ENCODE measurements at places on chromosomes 3 and 15. TPM values are rescaled to one million over a fixed set of nuclear protein-coding genes. Genes with fewer than 3 reads are reported as not detected.

Gene LPP
- 92.4 TPM for total RNA-seq

Gene AGBL1
- total RNA-seq: 0.19 TPM

Gene ACTRT3
- total RNA-seq: 2.0 TPM

Gene ZIC4
- total RNA-seq: not detected

Gene GPR27
- total RNA-seq: 2.5 TPM

Gene STARD9
- 9.5 TPM for total RNA-seq

Gene FEZF2
- total RNA-seq: not detected

GRCh38 chr3:128864351-128864811 is 15.0 kb upstream of the ACAD9 start:
- no peak for ATAC-seq

- no peak for ATAC-seq
Measured at GRCh38 chr15:39595338-39596221, 14.7 kb downstream of the THBS1 start.

DNA sequence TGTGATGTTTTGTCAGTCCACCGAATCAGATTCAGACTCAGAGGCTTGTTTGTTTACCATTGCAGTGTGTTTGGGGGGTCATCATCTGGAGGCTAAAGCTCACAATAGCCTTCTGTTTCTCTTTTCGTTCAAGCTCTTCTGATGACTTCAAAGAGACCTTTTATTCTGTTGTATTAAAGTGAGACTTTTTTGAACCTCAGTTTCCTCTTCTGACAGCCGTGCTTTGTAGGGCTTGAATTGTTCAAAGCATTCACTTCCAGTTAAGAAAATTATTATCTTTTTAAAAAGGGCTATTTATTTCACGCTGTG is 1.3 kb downstream of the PXK start:
- no peak for ATAC-seq

GRCh38 chr3:131731709-131732108 is 228.9 kb upstream of the MRPL3 start:
- ATAC-seq: peak; percentile 85

- no peak for ATAC-seq
Measured at GRCh38 chr3:62175161-62175560, 198.2 kb downstream of the FEZF2 start.

DNA sequence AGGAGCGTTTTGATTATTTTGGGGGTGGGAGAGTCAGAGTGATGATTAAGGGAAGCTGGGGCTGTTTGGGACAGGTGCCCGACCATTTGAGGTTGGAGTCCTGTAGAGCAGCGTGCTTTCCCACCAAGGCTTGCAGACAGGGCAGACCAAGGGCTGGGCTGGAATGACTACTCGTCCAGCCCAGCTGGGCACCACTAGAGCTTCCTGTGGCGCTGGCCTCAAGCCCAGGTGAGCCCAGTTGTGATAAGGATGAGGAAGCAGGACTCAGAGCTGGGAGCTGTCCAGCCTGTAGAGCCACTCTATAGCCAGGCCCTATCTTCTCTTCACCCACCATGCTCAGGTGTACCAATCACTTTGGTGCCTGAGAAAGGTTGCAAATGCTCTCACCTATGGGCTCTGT is 75.8 kb upstream of the ACAN start:
- ATAC-seq: no peak

DNA sequence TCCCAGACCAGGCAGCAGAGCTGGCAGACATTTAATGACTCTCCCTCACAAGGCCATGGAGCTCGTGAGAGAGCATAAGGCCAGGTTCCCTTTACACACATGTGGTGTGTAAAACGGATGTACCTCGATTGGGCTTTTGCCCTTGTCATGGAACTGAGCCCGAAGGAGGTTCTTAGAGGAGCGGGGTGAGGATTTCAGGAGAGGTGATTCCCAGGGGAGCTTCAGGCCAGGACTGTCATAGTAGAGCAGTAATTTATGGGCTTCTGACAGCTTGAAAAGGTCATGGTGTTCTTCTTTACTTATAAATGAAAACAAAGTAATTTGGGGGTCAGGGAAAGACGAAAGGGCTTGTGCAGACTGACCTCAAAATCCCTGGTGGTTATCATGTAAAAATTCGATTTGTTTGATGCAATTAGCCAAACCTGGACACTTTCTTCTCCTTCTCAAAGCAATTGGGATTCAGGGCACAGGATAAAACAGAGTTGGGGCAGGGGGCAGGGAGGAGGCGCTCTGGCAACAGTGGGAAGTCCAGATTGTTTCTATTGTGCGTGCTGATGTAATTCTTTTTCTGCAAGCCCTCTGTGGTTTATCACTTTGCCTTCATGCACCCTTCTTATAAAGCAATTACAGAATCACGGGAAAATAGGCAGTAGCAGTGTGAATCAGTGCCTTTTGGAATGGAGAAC is 51.0 kb downstream of the CACNA1D start:
- ATAC-seq: no peak

GRCh38 chr15:82641129-82641798 is 5.9 kb downstream of the CPEB1 start:
- no peak for ATAC-seq

DNA sequence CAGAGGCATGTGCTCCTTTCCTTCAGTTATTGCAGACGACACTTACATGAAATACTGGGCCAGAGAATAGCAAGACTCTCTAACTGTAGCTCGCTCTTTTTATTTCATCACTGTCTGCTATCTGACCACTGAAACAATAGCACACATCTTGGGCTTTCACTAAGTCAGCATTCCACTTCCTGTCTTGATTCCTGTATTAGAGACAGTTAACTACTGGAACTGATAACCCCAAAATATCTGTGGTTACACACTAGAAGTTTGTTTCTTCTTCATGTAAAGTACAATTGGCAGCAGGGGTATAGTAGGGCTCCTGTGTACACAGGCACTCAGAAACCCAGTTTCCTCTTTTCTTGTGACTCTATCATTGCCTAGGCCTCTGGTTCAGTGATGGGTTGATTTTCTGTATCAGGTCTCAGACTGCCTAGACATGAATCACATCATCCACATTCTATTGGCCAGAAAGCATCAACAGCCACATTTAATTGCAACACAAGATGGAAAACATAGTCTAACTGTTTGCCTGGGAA is 230.2 kb upstream of the CD96 start:
- ATAC-seq: peak; percentile 89

- ATAC-seq: no peak
Measured at GRCh38 chr15:67409175-67409574, 111.8 kb upstream of the C15orf61 start.

DNA sequence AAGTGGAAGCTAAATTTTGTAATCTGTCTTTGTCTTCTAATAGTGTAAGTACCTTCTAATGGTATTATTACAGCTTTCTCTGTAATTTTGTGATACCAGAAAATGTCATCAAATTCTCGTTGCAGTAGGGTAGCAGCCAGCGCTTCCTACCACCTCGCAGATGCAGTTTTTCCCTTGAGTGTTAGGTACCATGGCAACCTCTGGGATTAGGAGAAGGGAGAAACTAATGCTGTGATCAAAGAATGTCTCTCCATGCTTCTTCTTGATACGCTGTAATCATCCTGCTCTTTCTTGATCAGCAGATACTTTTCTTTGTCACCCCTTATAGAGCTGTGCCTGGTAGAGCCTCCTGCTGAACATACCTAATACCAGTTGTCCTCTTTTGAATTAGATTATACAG is 27.7 kb downstream of the SRP14 start:
- no peak for ATAC-seq

GRCh38 chr3:76756577-76756976 is 283.3 kb upstream of the ROBO2 start:
- ATAC-seq: no peak

DNA sequence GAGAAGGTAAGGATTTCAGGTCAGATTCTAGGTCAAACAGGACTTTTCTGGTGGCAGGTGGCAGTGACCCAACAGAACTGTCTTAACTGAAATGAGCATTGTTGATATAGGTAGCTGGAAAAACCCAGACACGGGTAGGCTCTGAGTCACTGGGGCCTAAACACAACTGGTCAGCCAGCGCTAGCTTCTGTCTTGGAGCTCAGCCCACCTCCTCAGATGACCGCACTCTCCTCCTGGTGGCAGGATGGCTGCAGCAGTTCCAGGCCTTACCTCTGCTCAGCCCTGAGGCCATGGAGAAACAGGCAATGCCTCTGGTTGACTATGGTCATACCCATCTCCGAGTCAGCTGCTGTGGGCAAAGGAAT is 61.1 kb upstream of the GATA2 start:
- no peak for ATAC-seq

- ATAC-seq: no peak
Measured at GRCh38 chr3:56624725-56625124, 58.3 kb downstream of the TASOR start.

DNA sequence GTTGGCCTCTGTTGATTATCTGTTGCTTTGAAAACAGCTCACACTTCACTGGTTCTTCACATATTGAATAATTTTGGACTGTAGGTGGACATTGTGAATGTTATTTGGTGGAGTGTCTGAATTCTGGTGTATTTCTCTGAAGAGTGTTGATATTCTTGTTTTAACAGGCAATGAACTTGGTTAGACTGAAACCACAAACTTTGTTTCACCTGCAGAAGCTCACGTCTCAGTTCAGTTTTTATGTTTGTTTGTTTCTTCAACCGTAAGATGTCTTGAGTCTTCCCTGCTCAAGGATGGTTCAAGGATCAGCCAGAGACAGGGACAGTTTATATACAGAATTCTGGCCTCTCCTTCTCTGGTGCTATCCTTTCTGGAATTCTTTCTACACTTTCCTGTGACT is 43.6 kb downstream of the C3orf20 start:
- no peak for ATAC-seq

- no peak for ATAC-seq
Measured at GRCh38 chr3:164539215-164539614, 539.1 kb downstream of the SI start.

DNA sequence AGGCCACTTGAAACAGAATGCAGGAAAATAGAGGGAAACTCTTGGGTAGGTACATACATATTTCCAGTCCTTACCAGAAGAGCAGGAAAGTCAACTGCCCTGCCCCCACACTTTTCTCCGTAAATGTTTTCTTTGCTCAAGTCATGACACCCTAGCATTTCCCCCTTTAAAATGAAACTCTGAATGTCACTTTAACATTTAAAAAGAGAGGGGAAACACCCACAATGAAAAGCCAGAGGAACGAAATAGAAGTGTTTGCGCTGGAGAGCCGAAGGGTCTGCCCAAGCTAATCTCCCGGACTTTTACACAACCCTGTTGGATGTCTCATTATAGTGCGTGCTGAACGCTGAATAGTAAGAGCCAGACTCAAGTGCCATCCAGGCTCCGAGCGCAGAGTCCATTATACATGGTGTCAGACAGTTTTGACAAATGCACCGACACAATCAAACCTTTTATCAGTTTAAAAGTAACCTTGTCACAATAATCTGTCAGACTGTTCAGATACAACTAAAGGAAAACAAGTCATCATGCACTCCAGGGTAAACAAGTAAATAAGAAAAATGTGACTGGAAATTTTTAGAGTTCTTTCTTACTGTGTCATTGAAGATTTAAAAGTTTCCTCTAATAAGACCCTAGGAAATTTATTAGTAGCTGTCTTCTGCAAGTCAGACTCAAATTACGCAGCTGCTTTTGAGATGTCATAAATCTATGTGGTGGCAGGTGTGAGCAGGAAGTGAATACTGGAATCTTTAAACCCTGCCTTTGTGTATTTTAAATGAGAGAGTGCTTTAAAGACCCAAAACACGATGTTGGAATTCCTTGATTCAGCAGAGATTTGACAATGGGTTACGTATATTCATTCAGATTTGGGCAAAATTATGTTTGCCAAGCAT is 159.8 kb downstream of the RBMS3 start:
- ATAC-seq: no peak

- no peak for ATAC-seq
Measured at GRCh38 chr15:70111203-70112073, 13.7 kb upstream of the TLE3 start.

GRCh38 chr3:72174040-72174439 is 389.1 kb upstream of the PROK2 start:
- ATAC-seq: no peak

DNA sequence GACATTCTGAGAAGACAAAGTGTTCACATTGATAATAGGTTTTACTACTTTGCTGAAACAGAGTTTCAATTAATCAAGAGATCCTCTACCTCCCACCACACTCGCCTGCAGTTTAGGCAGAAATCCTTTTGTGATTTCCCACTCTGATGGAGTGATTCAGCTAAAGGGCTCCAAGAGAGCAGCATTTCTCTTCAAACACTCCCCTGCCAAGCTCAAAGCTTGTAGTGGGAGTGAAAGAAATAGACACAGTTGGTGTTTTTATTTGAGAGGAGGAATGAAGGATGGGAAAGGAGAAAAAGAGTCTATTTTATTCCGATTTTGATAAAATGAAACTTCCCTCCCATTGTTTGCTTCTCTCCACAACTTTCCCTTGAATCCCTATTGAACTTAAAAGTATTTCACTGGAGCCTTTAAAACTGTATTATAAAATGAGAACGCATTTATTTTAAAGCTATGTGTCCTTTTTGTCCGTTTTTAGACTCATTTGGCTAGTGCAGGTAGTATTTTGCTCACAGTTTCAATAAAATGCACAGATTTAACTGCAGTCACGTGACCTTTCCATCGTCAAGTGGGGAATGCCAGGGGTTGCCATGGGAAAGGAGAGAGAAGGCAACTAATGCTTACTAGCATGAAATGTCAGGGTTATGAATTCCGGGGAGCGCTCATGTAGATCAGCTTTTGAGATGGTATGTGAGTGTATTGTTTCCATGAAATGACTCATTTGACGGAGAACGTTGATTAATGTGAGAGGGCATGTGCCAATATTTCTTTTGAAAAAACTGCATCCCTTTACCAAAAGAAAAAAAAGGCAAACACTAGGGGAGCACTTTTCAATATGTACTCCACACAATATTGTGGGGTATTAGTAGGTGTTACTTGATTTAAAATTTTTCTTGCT is 7.7 kb upstream of the OSBPL11 start:
- no peak for ATAC-seq

GRCh38 chr3:58202917-58203360 is 7.8 kb downstream of the DNASE1L3 start:
- ATAC-seq: no peak

GRCh38 chr3:142782616-142783015 is 58.8 kb downstream of the TRPC1 start:
- no peak for ATAC-seq

GRCh38 chr3:139113993-139114375 is 69.3 kb upstream of the PRR23C start:
- ATAC-seq: no peak

- ATAC-seq: no peak
Measured at GRCh38 chr3:8486936-8487335, 14.7 kb upstream of the LMCD1 start.

DNA sequence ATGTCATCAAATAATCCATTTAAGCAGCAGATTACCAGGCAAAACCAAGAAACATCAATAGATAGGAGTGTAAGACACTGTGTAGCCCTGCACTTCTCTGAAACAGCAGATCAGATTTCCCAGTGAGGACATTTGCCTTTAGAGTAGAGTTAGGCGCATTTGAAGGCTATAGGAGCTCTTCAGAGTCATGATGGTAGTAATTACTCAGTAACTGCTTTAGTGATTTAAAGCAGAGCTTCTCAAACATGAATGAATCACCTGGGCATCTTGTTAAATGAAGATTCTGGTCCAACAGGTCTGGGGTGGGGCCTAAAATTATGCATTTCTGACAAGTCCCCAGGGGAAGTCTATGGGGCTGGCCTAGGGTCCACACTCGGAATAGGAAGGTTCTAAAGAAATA is 36.9 kb downstream of the THRB start:
- no peak for ATAC-seq

GRCh38 chr3:51975852-51976549 is 1.1 kb downstream of the ABHD14A start:
- no peak for ATAC-seq

GRCh38 chr3:115146032-115146417 is 1.1 kb downstream of the ZBTB20 start:
- peak; percentile 8 for ATAC-seq

GRCh38 chr15:42608110-42608531 is 32.7 kb downstream of the STARD9 start:
- peak; percentile 76 for ATAC-seq

- no peak for ATAC-seq
Measured at GRCh38 chr3:172606021-172606420, 82.8 kb upstream of the TNFSF10 start.
